ENCODE measurements at places on chromosomes 5 and 9.

DNA sequence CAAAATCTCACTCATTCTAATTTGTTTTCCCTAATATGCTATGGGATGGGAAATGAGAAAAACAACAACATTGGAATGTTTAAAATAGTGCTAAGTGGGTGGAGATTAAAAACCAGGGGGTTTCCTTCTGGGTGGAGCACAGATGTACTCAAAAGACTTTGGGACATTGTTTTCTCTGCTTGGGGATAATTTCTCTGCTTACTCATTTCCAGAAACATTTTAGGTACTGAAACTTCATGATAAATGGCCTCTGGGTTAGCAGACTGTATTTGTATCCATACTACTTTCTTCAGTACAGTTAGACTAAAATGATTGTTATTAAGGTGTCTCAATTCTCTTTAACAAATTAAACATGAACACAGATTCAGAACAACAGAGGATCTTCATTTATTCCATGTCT lies 17.4 kb downstream of the ELOVL7 start:
- DNase-seq, result no peak

DNA sequence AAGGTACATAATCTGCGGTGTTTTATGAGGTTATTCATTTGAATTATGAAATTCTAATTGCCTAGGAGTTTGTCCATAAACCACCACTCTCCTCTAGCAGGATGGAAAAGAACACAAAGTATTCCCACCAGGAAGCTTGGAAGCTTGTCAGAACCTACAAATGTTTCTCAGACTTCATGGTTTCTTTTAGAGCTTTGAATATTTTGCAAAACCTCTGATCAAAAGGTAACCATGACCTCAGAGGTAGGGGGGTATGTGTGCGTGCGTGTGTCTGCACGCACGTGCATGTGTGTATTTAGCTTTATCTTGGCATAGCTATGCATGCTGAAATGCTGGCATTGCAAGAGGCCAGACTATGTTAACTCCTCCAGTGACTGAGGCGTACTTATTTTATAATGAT lies 847.0 kb downstream of the TLE1 start:
- DNase-seq, result no peak

- DNase-seq, result no peak
Measured at GRCh38 chr5:37771731-37772130, 68.1 kb downstream of the GDNF start.

DNA sequence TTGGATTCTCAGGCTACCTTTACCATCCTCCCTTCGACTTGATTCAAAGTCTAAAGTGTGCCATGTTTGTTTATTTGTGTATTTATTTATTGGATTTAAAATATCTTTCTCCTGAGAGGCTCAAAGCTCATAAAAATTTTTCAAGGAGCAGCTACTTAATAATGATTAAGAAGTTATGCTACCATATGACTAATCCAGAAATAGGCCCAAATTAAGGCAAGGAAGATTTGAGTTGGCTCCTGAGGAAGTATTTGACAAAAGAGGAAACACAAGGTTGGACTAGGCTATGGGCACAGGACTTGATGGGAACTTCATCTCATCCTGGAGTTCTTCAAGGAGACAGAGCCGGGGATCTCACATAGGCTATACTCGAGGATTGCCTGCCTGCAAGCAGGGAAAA lies 22.4 kb upstream of the PPP2CA start:
- no peak for DNase-seq

DNA sequence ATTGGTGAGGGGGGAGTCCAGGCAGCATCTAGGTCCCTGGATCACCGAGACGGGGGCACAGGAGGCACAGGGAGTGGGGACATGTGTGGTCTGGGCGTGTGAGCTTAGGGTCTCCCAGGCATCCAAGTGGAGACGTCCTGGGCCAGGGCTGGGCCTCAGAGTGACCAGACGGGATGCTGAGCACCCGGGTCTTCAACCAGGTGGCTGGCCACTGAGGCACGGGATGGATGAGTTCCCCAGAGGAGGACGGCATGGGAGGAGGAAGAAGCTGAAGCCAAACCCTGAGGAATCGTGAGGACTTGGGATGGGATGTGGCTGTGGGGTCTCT lies 88.0 kb downstream of the LMX1B start:
- no peak for DNase-seq

GRCh38 chr9:125492719-125493118 lies 214.3 kb downstream of the MAPKAP1 start:
- DNase-seq, result no peak

DNA sequence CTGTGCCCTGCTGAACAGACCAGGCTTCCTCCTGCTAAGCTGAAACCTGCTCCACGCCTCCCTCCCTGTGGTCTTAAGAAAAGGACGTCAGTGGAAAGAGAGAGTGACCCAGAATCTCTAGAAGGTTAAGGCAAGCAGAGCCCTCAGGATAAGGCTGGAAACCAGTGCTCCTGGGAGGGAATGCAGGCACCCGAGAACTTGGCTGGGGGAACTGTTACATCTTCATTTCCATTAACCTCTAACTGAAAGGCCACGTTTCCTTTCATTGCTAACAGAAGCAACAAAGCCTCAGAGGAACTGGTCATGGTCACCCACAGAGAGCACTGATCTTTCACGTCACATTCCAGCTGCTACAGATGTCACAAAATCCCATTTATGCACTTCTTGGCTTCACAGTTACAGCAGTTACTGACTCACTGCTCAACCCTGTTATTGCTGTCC lies 26.1 kb upstream of the AKNA start:
- DNase-seq, result no peak

GRCh38 chr9:127035948-127036347 lies 86.5 kb downstream of the ANGPTL2 start:
- no peak for DNase-seq

DNA sequence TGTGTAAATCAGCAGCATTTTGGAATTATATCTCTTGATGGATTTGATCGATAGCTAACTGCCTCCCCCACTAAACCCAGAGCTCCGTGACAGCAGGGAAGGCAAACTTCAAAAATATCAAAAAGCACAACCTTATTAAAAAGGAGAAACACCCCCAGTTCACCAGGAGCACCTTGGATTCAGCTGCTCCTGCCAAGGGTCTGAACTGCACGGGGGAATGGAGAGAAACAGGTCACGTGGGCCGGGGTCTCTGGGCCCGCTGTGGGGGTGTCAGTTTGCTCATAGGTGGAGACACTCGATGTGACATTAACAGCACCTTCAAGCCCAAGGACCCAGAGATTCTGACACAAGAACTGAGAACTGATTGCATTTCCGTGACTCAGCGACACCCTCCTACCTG lies 1.1 kb upstream of the SLC34A1 start:
- no peak for DNase-seq

DNA sequence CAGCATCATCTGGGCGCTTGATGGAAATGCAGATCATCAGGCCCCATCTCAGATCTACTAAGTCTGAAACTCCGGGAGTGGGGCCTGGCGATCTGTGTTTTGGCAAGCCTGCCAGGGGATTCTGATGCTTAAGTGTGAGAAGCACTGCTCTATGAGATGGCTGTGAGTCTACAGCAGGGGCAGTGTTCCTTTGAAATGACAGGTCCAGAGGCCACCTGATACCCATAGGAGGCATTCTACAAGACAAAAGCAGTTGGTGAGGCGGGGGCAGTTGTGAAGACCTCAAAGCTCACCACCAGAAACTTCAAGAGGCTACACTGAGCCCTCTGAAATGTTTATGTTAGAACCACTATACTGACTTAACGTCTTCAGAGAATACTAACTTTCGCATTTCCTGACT lies 86.9 kb upstream of the SPATA31D4 start:
- no peak for DNase-seq

GRCh38 chr9:83775932-83776331 lies 41.6 kb downstream of the GKAP1 start:
- no peak for DNase-seq

- DNase-seq, result peak; percentile 47
Measured at GRCh38 chr5:172133359-172134029, 54.5 kb downstream of the STK10 start.

DNA sequence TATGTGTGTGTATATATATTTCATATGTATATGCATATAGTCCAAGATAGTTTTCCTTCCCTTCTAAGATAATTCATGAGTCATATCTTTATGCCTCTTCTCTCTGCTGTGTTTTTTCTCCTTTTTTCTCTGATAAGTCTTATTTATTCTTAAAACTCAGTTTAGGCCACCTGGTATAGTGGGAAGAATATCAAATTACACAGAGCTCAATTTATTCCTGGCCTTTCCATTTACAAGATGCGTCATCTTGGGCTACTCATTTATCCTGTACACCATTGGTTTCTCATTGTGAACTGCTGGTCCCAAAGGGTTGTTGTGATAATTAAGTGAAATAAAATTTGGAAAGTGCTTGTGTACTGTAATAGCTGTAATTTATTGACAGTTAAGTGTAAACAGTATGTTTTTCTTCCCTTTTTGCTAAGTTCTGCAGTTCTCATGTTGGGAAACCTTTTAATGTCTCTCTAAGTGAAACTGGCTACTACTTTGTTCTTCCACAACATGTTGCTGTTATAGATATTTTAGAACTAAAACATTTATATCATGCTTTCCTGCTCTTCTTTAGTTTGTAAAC lies 19.4 kb downstream of the CCDC171 start:
- no peak for DNase-seq

DNA sequence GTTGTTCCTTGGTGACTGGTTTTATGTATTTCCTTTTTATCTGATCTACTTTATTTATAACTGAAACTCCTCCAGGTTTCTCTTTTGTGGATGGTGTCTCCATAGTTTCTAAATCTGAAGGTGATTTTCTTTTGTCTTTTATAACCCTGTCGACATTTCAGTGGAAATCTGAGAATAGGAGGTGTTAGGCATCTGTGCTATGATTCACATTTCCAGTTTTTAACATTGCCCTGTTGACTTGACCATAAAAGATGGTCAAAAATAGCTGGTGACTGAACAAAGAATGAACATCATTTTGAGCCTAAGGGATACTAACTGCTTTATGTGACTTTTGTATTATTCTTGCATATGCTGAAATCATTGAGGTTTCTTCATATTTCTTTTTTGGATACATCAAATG lies 190.5 kb downstream of the PCSK1 start:
- no peak for DNase-seq

DNA sequence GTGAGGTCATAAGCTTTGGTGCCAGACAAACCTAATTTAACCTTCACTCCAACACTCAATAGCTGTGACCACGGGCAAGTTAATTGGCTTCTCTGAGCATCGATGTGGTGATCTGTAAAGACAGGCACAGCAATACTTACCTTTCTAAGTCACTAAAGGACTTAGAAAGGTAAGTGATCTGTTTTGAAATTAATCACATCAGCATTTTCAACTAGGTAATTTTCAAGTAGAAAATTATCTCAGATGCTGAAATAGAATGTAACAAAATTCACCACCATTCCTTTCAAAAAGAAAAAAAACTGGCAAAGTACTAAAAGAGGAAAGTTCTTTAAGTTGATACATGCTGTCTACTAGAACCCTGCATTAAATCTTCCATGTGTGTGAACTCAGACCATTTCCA lies 354.5 kb downstream of the ICE1 start:
- no peak for DNase-seq

- DNase-seq, result peak; percentile 15
Measured at GRCh38 chr5:81856948-81857928, 106.3 kb upstream of the SSBP2 start.

DNA sequence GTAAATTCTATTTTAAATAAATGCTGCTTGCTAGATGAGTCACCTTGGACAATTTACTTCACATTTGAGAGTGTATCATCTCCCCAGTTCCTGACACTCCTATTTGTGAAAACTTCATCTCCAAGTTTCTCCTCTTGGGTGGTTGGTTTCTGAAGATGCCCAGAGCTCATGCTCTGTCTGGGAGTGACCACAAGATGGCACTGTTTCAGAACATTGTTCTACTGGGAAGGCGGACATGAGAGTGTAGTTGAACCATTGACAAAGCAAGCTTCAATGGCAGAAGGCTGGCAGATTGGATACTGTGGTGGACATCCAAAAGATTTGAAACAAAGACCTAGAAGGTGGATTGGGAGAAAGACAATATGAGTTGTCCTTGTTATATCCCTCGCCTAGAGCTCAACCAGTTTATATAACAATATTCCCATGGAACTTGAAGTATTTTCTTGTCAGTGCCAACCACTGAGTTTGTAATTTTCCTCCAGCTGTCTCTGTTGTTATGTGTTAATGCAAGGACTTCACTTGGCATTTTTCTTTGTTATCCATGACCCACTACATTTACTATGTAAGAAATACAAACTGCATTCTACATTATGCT lies 234.3 kb upstream of the ANKH start:
- peak; percentile 29 for DNase-seq

DNA sequence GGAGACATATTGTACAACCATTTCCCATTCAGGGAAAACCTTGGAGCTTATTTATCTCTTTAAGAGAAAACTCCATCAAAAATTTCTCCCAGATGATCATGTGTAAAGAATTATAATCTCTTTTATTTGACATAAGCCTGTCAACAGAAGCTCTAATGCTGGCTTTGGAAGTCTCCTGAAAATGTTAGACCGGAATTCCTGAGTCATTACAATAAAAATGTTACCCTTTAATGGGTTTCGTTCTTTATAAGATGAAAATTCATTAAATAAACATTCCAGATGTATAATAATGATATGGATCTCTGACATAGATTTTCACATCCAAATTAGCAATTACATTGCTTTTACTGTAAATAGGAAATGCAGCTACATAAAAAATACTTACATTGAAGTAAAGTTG lies 1036.4 kb downstream of the EFNA5 start:
- DNase-seq, result no peak

DNA sequence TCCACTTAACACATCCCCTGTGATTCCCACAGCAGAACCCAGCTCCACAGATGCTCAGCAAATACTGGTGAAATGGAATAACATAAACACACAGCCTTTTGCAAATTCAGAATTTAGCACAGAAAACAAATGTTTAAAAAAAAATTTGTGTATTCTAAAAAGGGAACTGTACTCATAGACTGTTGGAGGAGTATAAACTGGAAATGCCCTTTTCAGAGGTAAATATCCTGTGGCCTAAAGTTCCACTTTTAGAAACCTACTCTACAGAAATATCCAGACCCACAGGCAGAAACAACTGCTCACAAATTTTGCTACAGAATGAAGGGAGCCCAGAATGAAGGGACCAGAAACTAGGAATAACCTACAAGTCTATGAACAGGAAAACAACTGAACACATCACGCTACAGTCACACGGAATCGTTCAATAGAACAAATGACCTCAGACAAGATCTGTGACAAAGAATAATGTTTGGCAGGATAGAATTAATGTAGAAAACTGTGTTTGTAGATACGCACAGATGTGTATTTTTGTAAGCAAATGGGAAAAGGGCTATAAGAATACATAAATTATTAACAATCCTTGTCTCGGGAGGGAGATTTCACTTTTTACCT lies 78.5 kb downstream of the SHB start:
- DNase-seq, result no peak

GRCh38 chr5:109410389-109411148 lies 795 bp upstream of the PJA2 start:
- DNase-seq, result peak; percentile 55

DNA sequence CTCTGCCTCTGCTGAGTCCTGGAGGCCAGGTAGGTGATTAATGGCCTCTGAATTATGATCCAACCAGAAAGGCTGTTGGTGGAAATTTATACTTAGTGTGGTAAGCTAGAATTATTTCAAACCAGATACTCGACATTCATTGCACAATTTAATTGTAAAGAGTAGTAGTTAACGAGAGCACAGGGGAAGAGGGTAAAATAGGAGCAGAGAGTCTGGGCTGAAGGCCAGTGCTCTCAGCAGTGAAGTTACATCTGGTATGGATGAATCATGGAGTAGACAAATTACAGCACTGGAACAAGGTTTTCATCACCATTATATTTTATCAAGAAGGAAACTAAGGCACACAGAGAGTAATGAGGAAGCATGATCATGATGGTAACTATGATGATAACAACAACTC lies 92.5 kb downstream of the TLR4 start:
- no peak for DNase-seq

- no peak for DNase-seq
Measured at GRCh38 chr9:83061036-83061435, 1.9 kb downstream of the RASEF start.

GRCh38 chr5:130981663-130982062 lies 183.4 kb downstream of the HINT1 start:
- no peak for DNase-seq

Data from CD4-positive, alpha-beta T cell treated with Interleukin-17A for 1 hour (primary cell).